Stimulated activated naive B cell treated with anti-CD40 and anti-IgM and Interleukin-4, amounts not matched to agents 10 μg/mL and 1 μg/mL and 100 μg/mL, for 72 hours (primary cell): ENCODE measurements at places on chromosomes 11 and 22.

GRCh38 chr11:118436639-118437207 lies 431 bp downstream of the KMT2A start:
- DNase-seq = no peak

GRCh38 chr11:30983143-30983542 lies 386.4 kb downstream of the DCDC1 start:
- DNase-seq = no peak

DNA sequence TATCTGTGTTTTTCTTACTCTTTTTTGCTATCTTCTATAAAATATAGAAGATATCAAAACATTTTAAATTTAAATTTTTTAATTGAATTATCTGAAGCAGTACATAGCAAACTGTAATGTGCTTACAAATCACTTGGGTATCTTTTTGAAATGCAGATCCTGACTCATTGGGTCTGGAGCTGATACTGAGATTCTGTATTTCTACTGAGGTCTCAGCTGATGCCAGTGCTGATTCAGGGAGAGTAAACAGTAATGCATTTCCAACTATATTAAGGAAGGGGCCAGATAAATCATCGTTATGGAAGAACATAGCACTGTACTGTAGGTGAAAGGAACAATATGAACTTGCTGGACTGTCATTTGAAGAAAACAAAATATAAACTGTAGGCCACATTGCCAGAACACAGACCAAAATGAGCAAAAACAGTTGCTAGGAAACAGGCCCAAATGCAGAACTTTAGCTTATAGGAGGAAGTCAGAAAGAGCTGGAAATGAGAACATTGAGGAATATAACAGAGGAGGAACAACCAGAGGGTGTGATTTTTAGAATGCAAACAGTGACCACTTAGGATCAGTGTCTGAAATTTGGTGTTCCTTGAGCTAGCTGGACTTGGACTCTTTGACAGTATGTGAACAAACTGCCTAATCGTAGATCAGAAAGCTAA lies 3.3 kb downstream of the ARL14EP start:
- no peak for DNase-seq

DNA sequence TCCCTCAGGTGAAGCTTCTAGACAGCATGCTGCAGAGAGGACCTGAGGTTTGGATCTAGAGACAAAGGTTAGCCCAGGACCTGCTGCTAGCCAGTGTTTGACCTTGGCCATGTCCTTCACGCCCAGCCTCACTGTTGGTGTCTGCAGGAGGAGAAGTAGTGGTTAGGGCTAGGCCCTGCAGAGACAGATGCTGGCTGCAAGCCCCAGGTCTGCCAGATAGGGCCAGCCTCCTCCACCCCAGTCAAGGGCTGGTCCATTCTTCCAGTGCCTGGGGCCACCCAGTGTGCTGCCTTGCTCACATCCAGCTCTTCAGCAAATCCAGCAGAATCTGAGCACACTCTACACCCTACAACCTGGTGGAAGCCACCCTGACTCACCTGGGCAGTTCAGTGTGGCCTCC lies 21.5 kb upstream of the MIEF1 start:
- no peak for DNase-seq

DNA sequence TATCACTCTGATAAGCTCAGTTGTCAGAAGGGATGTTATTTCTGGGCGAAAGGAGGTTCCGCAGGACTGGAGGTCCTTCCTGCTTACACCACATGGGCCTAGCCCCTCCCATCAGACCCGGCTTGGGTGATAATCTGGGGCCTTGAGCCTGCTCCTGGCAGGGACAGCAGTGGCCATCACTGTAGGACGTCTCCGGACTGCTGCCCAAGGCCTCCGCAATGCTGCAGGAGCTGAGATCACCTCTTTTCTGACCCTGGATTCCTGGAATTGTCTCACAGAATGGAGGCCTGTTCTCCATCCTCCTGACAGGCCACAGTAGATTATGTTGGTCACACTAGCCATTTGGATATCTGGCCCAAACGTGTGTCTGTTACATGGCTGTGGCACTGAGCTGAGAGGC lies 9.2 kb upstream of the BIK start:
- no peak for DNase-seq

- DNase-seq = no peak
Measured at GRCh38 chr11:92830377-92831155, 138.9 kb upstream of the MTNR1B start.

GRCh38 chr11:48031602-48032001 lies 51.2 kb downstream of the PTPRJ start:
- no peak for DNase-seq

GRCh38 chr11:66883016-66883965 lies 26.4 kb downstream of the LRFN4 start:
- DNase-seq = no peak

DNA sequence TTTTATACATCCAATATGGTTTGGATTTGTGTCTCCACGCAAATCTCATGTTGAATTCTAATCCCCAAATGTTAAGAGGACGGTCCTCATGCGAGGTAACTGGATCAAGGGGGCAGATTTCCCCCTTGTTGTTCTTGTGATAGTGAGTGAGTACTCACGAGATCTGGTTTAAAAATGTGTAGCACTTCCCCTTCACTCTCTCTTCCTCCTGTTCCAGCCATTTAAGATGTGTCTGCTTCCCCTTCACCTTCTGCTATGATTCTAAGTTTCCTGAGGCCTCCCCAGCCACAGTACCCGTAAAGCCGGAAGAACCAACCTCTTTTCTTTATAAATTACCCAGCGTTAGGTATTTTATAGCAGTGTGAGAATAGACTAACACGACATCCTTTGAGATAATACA lies 98.6 kb downstream of the TTC28 start:
- no peak for DNase-seq

GRCh38 chr11:119721129-119722120 lies 7.6 kb downstream of the NECTIN1 start:
- DNase-seq = no peak

DNA sequence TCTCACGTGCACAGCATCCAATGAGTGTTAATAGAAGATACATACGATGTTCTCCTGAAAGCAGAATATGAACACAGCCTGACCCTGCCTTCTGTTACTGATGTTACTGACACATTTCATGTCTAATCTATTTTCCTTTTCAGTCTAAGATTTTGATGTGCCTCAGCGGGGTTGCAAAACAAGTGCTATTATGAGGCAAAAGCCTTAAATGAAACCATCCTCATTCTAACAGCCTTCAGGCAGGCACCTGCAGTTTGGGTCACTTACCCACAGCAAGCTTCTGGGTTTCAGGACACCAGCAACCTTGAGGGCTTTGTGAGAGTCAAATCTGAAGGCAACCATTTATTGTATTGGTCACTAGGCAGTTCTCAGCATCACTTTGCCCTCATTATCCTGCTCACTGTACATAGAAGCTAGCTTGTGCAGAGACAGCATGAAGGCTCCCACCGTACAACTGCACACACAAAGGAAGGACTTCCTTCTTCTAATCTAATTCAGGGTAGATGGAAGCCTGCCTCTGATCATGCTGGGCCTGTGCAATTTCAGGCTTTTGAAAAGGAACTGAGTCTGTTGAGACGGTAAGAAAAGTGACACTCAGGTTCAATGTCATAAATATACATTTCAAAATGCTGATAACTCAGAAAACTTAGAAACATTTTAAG lies 183.2 kb upstream of the PITPNB start:
- no peak for DNase-seq

DNA sequence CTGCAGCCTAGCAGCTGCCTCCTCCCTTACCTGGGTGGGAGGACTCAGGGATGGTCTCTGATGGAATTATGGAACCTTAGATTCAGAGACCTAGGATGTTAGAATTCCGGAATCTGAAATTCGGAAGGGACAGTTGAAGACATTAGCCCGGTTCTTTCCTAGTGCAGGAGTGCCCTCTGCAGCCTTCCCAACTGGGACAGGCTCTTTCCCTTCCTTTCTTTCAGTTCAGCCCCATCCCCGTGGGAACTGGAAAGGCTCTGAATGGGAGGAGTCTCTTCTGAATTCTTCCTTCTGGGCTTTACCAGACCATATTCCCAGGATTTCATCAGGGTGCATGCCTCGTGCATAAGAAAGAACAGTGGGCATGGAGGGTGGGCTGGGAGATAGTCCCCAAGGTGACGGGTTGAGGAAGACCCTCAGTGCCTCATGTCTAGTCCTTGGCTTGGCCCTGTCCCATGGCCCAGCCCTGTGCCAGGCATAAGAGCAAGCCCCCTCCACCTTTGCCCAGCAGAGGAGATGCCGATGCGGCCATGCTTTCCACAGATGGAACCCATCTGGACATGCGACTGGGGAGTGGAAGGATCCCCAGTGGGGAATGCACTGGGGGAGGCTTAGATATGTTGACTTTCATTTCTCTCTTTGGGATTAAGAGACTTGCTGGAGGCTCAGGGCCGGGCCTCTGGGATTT lies 14.4 kb downstream of the DNAJB13 start:
- DNase-seq = no peak

- no peak for DNase-seq
Measured at GRCh38 chr11:128488471-128488870, 98.9 kb downstream of the ETS1 start.

- no peak for DNase-seq
Measured at GRCh38 chr11:118102721-118103261, 16.0 kb upstream of the SMIM35 start.

- peak; percentile 43 for DNase-seq
Measured at GRCh38 chr11:46367244-46367915, 14.1 kb upstream of the MDK start.

DNA sequence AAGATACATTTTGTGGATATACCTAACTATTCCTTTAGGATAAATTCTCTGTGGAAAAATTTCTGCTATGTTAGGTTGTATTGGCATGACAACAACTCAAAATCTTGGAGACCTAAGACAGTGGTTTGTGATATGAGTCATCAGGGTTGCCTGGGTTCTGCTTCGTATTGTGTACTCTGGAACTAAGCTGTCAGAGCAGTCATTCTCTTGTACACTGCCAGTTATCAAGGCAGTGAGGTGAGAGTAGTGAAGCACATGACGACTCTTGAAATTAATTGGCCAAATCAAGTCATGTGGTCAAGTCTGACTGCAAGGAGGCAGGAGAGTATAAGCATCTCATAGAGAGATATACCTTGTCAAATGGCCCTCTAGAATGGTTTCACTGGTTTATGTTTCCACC lies 104.4 kb downstream of the FANCF start:
- DNase-seq = no peak

DNA sequence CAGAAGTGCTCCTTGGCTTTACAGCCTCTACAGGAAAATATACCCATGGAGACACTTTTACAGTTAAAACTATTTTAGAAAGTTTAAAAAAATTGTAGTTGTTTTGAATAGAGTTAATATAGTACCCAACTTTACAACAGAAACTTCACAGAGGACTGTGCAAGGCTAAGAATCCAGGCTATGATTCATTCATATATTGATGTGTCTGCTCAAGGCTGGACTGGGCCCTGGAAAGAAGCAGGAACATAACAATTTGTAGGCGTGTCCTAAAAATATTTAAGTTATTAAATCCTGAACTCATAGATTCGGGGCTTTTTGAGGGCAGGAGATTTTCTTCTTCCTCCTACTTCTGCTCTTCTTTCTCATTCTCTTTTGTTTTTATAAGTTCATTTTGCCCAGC lies 291.5 kb upstream of the CCDC179 start:
- DNase-seq = no peak

GRCh38 chr11:74633406-74634393 lies 41.3 kb downstream of the POLD3 start:
- no peak for DNase-seq

DNA sequence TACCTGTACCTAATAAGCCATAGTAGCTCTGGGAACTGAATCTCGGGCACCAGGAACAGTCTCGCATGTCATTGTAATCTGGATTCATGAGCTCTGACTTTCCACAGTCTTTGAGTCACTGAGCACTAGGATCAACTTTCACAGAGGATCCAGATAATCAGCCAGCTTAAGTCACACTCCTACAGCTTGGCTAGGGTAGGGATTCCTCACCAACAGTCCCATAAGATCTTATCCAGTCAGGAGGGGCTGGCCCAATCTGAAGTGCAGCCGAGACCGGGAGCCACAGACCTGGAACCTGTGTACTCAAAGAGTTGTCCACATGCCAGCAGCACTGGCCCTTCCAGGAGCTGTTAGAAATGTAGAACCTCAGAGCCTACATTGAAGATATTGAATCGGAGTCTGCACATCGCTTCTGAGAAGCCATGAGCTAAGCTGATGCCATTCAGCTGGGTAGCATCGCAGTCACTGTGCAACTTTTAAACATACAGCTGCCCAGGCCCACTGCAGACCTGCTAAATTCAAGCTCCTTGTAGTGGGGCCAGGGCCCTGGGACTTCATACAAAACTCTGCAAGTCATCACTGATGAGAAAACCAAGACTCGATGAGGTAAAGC lies 538.8 kb upstream of the B3GAT1 start:
- no peak for DNase-seq

DNA sequence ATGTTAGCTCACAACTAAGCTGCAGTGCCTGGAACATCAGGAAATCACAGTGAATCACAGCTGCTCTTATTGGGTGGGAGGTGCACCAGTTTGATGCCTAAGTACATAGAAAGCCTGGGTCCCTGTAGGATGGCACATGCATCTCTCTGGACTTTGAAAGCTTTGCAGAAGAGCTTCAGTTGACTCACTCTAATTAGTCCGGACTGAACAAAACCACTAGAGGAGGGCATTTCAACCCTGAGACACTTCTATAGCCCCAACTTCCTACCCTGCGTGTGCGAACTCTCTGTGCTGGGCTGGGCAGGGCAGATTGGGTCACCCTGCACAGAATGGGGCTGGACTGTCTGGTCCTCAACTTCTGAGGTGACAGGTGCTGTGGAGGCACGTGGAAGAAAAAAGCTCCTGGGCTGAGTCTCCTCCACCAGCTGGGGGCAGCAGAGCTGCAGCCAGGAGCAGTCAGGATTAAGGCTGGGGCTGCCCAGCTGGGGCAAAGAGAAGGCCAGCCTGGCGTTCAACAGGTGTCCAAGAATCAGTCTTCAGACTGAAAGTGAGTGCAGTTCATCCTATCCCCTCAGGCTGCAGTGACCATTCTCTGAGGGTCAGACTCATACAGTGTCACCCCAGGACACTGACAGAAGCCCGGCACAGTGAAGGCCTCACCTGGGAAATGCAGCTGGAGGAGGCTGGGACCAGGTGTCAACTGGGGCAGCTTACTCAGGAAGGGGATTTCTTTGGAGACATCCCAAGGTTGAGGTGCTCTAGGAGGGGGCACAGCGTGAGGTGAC lies 22.1 kb downstream of the GGTLC2 start:
- DNase-seq = peak; percentile 35

GRCh38 chr22:41252365-41252764 lies 11.6 kb upstream of the CHADL start:
- no peak for DNase-seq

DNA sequence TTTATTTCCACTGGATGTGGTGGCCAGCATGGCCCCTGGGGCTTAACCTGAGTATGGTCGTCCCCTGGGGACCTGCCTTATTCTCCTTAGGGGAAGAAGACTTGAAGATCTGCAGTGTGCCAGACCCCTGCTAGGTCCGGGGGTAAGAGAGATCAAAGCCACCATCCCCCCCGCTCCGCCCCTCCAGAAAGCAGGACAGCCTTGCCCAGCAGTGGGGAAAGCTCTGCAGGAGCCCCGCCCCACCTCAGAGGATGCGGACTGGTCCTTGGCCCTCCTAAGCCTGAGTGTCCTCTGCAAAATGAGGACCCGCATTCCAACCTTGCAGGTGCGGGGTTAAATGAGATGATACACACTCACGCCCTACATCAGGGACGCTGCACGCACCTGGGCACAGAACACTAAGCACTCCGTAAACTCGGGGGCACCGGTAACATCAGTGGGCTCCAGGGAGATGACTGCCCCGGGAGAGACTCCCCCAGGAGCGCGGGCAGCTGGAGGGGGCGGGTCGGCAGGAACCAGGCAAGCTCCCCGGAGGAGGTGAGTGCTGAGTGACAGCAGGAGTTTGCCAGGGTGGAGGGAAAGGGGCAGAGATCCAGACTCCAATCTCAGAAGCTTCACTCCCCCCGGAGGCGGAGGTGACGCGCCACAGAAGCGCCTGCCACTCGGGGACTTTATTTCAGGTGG lies 564 bp upstream of the ANO1 start:
- no peak for DNase-seq
